ENCODE measurements at places on chromosomes 16 and 17.
A peak's percentile ranks its signal among the peaks of the same experiment; 100 is the strongest.

DNA sequence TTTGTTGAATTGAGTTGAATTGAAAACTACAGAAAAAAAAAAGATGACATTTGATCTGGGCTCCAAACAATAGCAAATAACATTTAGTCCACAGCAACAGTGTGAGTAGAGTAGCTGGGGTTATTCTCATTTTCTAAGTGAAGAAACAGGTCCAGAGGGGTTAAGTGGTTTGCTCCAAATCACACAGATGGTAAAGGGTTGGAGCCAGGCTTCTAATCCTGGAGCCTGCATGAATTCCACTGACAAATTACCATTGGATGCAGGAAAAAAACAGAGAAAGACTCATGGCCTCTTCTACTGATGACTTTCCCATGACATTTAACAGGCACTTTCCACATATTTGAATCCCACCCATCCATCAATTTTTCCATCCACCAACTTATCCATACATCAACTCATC, 182.4 kb downstream of the HS3ST4 start:
- DNase-seq = no peak

DNA sequence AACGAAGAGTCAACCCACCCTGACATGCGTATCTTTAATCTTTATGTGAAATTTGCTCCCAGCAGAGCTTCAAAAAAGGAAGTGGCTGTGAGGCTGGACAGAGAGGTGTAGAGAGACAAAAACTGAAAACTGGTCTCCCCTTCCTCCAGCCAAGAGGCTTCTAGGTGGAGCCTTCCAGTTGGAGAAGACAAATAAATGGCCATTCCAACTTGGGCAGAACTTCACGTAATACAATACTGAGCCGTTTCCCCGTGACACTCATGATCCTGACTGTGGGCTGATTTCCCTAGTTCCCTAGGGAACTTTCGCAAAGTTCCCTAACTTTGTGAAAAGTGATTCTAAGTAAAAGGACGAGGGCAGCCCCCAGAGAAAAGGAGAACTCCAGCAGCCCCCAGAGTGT, 78.8 kb downstream of the ZFHX3 start:
- DNase-seq = no peak

DNA sequence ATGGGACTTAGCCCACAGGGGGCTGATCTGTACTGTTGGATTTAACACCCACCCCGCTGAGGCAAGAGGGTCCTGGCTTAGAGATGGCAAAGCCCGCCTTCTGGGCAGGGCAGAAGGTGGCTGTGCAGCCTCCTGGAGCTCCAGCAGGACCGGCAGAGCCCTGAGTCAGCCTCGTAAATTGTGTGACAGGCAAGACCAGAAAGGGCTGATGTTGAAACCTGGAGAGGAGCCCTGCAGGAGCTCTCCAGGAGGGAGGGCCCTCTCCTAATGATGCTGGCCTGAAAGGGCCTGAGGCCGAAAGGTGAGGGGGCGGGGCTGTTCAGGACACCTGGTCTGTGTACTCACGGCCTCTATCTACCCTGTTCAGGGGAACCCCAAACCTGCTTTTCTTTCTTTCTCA, 22.5 kb upstream of the MYO15B start:
- DNase-seq = peak; percentile 91

DNA sequence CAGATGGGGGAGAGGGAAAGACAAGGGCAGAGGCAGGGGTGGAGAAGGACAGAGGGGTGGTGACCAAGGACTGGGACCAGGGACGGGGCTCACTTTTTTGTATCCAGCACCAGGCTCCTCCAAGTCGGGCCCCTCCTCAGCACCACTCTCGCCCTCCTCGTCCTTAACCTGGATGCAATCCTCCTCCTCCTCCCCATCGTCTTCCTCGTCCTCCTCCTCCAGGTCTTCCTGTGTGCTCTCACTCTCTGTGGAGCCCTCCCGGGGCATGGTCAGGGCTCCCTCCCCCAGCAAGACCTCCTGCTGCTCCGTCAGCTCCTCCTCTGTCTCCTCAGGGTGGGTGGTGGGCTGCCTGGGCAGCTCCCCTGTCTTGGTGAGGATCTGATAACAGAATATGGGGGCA, 16.8 kb downstream of the G6PC3 start:
- no peak for DNase-seq

DNA sequence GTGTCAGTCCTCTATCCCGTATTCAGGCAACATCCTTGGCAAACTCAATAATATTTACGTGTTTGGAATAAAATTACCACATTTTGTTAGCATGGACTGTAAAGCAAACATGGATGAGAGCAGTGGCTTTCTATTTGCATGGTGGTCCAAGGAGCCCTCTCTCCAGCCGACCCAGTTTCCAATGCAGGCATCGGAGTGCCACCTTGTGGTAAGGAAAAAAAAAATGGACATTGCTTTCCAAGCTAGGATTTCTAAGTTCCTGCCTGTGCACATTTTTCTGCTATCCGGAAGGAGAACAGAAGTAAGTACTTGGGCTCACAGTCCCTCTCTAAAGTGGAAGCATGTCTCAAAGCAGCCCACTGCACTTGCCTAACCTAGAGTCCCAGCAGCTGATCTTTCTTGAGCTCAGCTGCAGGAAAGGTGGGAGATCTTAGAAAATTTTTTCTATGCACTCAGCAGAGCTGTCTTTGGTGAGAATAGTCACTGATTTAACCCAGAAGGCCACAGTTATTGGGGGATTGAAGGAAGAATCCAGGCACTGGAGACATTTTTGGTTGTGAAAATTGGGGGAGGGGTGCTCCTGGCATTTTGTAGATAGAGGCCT, 46.0 kb upstream of the ERCC4 start:
- no peak for DNase-seq

GRCh38 chr17:46007461-46007965, 8.5 kb downstream of the STH start:
- no peak for DNase-seq

GRCh38 chr17:73126716-73127473, 34.4 kb upstream of the SLC39A11 start:
- DNase-seq = no peak

DNA sequence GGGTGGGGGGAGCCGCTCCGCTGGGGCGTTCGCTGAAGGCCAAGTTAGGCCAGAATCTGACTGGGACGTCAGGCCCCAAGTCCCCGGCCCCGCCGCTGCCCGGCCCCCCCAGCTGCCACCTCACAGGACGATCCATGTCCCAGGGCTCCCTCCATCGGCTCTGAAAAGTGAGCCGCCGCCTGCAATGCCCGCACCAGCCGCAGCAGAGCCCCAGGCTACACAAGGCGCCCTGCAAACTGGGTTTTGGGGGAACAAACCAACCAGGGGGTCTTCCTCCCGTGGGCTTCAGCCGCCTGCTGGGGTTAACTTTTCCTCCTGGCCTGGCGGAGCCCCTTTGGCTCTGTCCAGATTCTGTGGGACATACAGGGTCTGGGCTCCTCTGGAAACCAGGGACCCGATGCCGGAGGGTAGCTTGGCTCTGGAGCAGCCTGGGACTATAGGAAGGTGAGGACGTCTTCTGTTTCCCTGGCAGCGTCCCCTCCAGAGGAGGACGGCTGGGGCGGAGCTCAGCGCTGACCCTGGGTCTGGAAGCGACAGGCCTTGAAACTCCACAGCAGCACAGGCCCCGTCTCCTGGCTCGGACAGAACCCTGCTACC, 835 bp downstream of the NME4 start:
- peak; percentile 62 for DNase-seq

All from MG63 (cell line).